ENCODE measurements at places on chromosomes 4 and X.
A peak's percentile ranks its signal among the peaks of the same experiment; 100 is the strongest.

GRCh38 chrX:107325467-107325866, 119.1 kb downstream of the DNAAF6 start:
- no peak for DNase-seq

GRCh38 chrX:87374324-87374723, 143.3 kb upstream of the KLHL4 start:
- no peak for DNase-seq

DNA sequence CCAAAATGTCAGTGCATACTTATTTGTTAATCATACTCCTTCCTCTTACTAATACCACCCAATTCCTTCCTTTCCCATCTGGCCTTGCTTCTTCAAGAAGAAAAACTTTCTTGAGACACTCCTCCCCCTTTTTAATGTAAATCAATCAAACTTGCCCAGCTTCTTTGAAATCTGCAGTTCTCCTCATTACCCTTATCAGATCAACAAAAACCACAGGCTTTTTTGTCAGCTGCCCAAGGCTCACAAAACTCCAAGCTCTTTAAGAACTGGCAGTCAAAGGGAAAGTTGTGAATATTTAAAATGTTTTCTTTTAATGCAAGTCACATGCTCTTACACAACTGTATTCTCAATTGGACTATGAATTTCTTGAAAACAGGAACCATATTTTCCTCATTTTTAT, 11.3 kb upstream of the MYOZ2 start:
- DNase-seq: no peak

- DNase-seq: no peak
These were observed 141.6 kb downstream of the HS3ST1 start for GRCh38 chr4:11287055-11287454.

DNA sequence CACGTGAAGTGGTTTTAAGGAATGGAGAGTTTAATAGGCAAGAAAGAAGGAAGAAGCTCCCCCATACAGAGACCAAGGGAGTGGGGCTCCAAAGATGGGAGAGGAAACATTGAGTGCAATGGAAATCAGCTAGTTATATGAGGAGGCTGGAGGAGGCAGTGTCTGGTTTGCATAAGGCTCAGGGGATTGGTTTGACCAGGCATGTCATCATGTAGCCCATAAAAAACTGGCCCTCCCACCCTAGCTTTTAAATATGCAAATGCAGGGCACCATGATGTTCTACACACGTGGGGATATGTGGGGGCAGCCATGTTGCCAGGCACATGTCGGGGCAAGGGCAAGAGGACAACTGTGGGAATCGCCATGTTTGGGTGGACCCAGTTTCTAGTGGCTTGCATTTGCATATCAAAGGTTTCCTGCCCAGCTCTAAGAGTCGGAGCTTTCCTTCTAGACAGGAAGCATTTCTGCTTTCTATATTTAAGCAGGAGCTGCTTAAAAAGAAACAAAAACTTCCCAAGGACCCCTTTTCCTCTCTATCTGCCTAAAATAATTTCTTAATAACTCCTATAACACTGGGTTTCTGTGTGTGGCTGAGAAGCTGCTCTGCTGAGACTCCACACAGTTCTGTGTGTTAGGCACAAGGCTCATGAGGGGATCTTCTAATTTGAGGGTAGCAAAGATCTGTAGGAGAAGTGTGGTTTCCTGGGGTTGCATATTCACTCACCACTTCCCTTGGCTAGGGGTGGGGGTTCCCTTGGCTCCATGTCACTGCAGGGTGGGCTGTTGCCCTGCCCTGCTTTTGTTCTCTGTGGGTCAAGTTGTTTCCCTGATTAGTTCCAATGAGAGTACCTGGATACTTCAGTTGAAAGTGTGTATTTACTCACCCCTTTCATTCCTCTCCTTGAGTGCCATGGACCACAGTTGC, 113.5 kb downstream of the VSIG4 start:
- DNase-seq: no peak

GRCh38 chr4:83138946-83139345, 24.4 kb upstream of the PLAC8 start:
- DNase-seq: no peak

DNA sequence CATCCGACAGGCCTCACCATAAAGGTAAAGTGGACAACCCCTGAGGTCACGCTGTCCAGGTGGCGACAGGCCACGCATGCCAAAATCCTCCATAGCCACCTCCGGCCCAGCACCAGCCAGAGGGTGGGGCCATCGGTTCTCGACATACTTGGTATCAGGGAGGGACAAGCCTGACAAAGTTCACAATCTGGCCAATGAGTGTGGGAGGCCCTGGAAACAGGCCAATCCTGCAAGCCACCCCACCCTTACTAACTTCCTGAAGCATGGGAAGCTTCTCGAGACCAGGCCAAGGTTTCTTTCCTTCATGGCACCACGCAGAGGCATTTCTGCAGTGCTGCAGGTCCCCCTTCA, 73.8 kb downstream of the MTMR1 start:
- DNase-seq: no peak

DNA sequence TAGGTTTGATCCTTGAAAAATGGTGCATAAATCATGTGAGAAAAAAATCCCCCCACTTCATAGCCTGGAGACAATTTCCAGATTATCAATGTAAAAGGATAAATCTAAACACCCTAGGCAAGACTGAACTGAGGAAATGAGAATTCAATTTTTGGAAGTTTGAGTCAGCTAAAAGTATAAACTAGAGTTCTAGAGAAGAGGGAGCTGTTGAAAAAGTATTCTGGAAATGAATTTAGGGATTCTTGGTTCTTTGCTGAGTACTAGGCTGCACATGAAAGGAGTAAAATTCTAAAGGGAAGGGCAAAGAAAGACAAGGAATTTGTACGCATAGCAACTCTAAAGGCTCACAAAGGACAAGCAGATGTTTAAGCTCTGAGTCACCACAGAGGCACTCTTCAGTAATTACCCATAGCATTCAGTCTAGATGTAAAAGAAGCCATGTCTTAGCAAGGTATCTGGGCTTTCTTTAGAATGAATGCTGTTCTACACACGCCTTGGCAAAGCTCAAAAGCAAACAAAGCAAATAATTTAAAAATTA, 896.5 kb downstream of the PDHA2 start:
- DNase-seq: no peak

DNA sequence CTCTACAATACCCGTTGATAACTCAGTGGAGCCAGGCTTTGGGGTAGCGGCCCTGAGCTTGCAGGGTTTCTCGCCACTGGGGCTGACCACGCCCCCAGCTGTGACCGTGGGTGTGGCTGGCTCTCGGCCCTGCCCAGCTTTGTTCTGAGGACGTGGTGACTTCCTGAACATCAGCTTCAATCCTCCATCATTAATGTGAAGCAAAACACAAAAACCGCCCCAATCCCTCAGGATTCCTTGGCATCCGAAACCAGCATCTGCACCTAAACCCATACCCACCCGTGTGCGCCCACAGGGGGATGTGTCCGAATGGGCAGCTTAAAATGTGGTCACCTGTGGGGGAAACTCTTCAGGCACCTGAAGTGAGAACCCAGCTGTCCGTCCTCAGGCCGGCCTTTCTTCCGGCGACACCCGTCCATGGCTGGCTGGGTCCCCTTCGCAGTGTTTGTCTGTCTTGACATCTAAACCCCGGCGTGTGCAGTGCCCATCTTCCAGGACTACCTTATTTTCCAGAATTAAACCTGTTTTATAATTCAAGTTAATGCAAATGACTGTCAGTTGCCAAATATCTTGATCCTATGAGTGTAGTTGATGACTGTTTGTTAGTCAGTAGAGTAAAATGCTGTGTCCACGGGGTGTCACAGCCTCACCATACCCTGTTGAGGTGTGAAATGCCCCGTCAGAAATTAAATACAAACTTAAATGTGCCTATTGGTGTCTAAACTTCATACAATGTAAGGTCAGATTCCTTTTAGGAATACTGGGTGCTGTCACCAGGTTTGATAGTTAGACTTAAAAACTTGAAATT, 27.3 kb downstream of the NELFA start:
- no peak for DNase-seq

- DNase-seq: no peak
These were observed 13.3 kb downstream of the NKX3-2 start for GRCh38 chr4:13530823-13531624.

DNA sequence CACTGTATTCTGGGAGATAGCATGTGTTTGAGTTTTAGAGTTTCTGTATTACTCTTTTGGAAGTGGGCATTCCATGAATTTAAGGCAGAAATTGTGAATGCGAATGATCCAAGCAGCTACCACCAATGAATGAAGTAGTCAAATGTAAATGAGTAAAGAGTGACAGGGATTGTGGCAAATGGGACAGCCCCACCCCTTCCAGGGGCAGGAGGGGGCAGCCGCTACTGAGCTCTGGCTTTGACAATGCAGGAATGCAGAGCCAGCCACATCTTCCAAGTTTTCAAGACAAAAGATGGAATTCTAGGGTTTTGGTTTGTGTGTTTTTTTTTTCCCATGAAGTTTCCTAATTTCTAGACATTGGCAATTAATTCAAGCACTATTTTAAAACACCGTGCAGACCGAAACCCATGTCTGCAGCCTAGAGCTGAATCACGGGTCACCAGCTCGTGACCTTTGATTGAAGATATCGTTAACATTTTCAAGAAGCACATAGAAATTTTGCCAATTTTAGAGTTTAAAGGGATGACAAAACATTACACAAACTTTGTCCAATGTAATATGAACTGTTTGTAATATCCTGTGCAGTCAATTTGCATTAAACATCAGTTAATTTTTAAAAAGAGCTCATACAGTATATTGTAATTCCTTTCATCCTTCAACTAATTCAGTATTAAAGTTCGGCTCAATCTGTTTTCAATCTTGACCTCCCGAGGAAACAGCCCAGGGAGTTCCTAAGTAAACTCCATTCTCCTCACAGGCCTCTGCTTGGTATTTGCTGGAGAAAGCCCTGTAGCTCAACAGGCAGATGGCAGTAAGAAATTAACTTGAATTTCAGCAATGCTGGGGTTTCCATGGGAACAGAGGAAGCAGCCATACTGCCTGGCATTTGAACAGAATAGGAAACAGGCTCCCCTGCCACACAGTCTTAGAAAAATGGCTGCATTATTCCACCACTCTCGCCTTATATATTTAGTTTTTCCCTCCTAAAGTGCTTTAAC, 83.4 kb downstream of the UCHL1 start:
- peak; percentile 11 for DNase-seq

DNA sequence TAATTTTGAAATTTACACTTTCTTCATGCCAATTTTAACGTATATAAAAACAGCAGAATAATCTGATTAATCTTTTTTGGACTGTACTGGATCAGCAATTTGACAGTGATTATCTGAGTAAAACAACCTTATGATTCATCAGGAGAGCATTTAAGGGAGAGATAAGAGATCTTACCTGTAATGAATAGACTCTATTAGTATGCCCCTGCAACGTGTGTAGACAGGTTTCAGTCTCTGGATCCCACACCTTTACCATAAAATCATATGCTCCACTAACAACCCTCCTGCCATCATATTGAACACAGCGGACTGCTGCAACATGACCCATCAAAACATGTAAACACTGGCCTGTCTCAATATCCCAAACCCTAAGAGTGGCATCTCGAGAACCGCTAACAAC, 210.1 kb downstream of the FBXW7 start:
- DNase-seq: peak; percentile 1

- DNase-seq: no peak
These were observed 1.6 kb upstream of the HADH start for GRCh38 chr4:107987916-107988762.

DNA sequence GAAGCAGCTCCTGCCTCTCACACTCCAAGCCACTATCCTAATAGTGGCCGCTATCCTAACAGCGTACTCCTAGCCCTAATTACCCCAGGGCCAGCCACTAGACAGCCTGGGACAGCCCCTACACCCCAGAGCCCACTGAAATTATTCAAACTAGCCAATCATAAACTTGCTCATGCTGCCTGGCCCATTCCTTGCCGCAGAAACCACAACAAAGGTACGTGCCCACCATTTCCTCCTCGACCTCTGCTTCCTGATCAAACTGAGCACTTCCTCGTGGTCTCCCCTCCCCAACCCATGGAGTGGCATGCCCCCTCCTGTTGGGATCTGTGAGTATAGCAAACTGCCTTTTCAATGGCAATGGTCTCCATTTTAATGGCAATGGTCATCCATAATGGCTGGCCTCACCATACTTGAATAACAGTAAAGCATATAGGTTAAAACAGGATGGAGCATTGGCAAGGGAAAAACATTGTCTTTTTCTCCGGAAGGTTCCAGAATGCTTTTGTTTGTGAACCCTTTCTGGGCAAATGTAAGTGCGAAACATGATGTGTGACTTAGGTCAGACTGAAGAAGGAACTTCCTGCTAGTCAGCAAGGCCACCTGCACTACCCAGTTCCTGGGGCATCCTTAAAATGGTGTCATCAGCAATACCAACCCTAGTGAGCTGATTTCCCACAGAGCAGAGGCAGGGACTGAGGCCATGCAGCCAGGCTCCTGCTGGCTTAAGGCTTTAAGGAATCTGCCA, 107.1 kb upstream of the ATP6AP2 start:
- no peak for DNase-seq

GRCh38 chr4:177968817-177969442, 526.7 kb upstream of the AGA start:
- DNase-seq: peak; percentile 0

- DNase-seq: no peak
These were observed 55.1 kb downstream of the GALNT7 start for GRCh38 chr4:173223743-173224142.

- no peak for DNase-seq
These were observed 229.2 kb downstream of the FRAS1 start for GRCh38 chr4:78286281-78286680.

DNA sequence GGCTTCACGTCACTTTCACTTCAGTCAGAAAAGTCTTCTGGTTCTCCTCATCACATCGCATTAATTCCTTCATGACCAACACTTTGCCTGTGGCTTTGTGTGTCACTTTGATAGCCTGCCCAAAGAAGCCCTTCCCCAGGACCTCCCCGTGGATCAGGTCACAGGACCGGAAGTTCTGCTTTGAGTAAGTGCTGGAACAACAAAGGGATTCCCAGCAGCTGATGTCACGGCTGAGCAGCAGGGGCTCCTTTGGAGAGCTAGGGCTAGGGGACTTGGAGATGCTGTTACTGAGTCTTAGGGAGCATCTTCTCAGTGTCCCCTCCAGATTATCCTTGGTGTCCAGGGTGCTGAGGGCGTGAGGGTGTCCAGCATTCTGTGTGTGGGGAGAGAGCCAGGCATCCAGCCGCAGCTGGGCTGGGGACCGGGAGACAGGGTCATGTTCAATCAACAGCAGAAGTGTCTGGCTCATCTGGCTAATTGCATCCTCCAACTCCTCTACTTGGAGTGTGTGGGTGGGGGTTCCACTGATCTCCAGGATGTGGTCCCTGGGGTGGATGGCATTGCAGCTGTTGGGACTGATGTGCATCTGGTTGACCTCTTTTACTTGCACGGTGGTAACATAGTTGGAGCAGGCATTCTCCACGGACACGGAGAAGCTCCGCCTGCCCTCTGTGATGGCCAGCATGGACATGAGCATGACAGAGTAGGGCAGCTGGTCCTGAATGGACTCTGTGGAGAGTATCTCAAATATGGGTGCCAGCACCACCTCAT, 39.2 kb upstream of the ARHGAP6 start:
- no peak for DNase-seq

GRCh38 chrX:97556359-97556758, 672.7 kb downstream of the RPA4 start:
- no peak for DNase-seq

Measured in NCI-H2171 (cell line).